Stimulated activated naive CD8-positive, alpha-beta T cell treated with anti-CD3 and anti-CD28 coated beads, Interleukin-15, amount 100 ng/mL, for 72 hours (primary cell): ENCODE measurements at places on chromosomes 3 and 15.

DNA sequence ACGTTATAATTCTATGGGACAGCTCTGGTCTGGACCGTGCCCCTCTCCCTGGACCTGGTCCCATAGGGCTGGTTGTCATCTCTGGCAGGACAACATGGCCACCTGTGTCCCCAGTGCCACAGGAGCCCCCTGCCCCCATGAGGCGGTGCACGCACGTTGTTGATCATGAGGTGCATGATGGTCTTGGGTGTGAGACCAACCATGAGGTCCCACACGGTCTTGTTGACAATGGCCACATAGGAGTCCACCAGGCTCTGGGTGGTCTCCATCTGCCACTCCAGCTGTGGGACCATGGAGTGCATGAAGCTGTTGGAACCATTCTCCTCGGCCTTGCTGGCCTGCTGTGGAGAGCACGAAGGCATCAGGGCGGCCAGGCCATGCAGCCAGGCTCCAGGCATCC lies 19.7 kb downstream of the GOLGA6D start:
- DNase-seq: no peak

- no peak for DNase-seq
Measured at GRCh38 chr3:36201546-36201945, 178.8 kb upstream of the STAC start.

DNA sequence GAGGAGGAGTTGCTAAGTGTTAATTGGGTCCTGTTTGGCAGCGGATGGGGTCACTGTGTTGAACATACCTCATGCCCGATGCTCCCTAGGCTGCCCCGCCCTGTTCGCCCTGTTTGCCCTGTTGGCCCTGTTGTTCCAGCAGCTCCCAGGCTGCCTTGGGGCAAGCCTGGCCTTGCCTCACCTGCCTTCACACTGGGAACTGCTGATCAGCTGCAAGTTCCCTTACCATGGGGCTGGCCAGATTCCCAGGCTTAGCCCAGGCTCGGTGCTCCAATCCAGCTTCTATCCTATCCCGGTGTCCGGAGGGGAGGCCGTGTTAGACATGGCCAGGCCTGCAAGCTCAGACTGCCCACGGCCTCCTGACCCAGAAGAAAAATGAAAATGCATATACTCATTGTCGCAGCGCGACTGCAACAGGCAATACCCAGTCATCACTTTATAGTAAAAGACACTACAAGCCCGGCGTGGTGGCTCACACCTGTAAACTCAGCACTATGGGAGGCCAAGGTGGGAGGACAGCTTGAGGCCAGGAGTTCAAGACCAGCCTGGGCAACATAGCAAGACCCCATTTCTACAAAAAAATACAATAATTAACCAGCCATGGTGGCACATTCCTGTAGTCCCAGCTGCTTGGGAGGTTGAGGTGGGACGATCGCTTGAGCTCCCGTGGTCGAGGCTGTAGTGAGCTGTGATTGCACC lies 42.9 kb upstream of the ZNF710 start:
- DNase-seq: no peak

- no peak for DNase-seq
Measured at GRCh38 chr3:123695731-123696640, 111.1 kb upstream of the HACD2 start.

- DNase-seq: no peak
Measured at GRCh38 chr15:33445984-33446383, 135.2 kb downstream of the RYR3 start.

DNA sequence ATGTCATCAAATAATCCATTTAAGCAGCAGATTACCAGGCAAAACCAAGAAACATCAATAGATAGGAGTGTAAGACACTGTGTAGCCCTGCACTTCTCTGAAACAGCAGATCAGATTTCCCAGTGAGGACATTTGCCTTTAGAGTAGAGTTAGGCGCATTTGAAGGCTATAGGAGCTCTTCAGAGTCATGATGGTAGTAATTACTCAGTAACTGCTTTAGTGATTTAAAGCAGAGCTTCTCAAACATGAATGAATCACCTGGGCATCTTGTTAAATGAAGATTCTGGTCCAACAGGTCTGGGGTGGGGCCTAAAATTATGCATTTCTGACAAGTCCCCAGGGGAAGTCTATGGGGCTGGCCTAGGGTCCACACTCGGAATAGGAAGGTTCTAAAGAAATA lies 36.9 kb downstream of the THRB start:
- no peak for DNase-seq

DNA sequence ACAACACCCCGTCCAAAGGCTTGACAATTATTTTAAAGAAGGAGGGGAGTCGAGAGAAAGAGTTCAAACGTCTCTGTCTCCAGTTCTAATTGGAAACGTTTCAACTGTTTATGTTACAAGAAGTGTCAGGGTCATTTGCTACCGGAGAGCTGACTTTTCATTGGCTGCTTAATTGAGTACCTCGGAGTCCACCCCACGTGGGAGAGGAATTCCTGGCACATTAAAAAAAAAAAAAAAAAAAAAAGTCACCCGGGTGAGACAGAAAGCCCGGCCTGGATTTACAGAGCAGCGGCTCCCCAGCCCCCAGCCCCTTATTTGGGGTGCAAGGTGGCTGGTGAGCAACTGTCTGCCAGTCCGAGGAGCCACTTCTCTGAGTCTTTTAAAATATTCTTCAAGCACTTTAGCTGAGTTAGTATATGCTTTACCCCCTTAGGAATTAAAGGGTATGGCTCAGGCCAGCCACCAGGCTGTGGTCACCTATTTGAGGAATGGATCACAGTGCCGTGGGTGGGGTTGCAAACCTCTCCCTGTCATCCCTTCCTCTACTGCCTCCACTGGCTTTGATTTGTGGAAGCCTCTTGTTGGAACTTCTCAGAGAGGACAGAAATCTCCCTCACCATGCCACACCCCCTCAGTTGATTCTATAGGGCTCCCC lies 3.9 kb upstream of the TLE3 start:
- no peak for DNase-seq

GRCh38 chr15:98083203-98083910 lies 122.9 kb downstream of the ARRDC4 start:
- no peak for DNase-seq

DNA sequence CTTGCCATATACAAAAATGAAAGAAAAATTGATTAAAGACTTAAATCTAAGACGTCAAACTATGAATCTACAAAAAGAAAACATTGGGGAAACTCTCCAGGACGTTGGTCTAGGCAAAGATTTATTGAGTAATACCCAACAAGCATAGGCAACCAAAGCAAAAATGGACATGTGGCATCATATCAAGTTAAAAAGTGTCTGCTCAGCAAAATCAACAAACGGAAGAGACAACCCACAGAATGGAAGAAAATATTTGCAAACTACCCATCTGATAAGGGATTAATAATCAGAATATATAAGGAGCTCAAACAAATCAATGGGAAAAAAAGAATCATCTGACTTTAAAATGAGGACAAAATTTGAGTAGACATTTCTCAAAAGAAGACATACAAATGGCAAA lies 160.9 kb downstream of the DCLK3 start:
- DNase-seq: no peak

GRCh38 chr3:25558121-25558520 lies 106.6 kb downstream of the TOP2B start:
- DNase-seq: no peak

GRCh38 chr3:128931046-128931445 lies 51.6 kb downstream of the ACAD9 start:
- no peak for DNase-seq

GRCh38 chr3:109984976-109985375 lies 647.6 kb upstream of the DPPA4 start:
- DNase-seq: no peak

DNA sequence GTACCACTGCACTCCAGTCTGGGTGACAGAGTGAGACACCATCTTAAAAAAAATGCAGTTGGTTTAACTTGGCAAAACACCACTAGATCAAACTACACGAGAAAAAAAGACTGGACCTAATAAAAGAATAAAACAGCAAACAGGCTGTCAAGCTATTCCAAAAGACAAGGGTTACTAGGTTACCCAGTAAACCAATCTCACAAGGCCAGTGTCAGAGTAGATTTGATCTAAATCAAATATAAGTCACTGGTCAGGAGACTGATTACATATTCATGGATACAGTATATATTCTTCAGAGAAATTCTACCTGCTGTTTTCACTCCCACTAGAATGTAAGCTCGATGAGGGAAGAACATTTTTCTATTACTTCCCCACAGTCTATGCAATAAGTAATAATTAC lies 2.5 kb upstream of the GANC start:
- DNase-seq: no peak

DNA sequence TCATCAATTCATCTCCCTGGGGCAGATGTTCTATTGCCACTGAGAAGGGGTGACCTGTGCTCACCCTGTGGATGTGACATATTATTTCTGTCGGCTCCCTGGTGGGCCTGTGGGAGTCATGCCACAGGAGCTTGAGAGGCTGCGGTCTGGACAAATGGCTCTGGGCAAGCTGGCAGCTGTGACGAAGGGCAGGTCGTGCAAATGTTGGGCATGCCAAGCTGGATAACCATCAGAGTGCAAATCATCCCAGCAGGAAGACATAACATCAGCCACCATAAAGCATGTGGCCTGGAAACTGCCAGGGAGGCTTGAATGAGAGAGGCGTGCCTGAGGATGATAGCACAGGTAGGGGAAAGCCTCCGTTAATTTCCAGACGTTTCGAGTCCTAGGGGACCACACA lies 45.3 kb upstream of the FAM3D start:
- no peak for DNase-seq

DNA sequence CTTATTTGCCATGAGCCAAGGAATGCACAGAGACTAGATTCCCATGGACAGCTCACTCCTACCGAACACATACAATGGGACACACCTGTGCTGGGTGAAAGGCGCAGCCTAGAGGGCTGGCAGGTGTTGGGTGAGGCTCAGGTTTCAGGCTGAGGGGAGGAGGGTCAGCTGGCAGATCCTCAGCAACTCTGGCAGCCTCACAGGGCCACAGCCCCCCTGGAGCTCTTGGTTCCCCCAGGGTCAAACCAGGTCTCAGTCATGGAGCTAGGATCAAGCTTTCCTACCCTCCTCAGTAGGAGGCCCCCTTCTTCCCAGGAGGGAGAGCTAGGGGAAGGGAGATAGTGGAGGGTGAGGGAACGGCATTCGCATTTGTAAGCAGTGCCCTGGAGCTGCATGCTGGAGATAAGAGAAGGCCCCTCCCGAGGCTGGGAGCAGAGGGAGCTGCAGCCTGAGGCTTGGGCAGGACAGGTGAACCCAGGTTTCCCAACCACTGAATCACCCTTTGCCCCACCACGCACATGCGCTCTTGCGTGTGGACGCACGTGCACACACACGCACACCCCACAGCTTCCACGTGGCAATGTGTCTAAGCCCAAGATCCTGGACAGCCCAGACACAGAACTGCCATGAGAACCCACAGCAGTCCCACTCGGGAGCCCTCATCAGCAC lies 26.3 kb upstream of the TFRC start:
- no peak for DNase-seq

- DNase-seq: no peak
Measured at GRCh38 chr3:129439226-129439816, 427 bp downstream of the MBD4 start.

GRCh38 chr15:101006931-101007691 lies 88.0 kb downstream of the LRRK1 start:
- DNase-seq: peak; percentile 64

- no peak for DNase-seq
Measured at GRCh38 chr15:63474810-63475316, 29.5 kb upstream of the USP3 start.

DNA sequence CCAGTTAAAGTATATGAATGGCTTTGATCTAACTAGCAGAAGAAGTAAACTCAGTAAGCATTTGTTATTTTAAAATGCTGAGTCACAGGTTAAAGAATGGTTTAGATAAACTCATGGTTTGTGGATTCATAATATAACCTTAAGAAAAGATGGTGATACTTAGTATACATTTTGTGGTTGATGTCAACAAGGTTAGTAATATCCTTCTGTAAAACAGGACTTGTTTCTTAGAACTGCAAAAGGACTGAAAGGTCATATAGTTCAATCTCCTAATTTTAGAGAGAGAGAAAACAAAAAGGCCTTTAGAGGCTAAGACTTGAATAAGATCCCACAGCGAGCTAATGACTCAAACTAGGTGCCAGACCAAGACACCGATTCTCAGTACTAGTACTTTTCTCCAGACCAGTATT lies 50.0 kb downstream of the STRIT1 start:
- no peak for DNase-seq

DNA sequence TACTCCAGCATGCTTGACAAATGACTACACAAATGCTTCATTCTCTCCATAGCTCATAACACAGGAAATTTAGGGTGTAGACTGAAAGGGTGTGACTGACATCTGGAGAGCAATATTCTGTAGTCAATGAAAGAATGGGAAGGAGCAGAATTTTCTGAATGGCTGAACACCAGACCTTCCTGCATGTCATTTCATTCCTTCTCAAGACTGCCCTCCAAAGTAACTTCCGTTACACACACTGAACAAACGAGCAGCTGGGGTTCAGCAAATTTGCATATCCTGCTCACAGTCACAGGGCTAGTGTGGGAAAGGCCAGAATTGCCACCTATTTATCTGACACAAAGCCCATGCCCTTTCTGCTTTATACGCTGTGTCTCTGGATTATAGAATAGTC lies 325.0 kb upstream of the CFAP20DC start:
- no peak for DNase-seq

DNA sequence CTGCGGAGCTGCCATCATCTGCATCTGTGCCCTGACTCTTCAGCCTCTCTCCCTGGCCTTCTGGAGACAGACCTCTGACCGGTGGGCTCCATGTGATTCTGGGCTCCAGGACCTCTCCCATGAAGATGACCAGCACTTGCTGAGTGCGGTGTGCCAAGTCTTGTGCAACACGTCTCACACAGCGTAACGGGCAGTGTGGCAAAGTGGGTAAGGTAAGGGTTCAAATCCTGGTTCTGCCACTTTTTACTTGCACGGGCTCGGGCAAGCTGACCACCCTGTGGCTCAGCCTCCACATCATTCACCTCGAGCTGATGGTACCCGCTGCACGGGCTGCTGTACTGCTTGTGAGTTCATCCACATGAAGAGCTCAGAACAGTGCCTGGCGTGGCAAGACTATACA lies 6.5 kb upstream of the SYNM start:
- DNase-seq: no peak

- DNase-seq: no peak
Measured at GRCh38 chr15:25529774-25530173, 91.0 kb upstream of the UBE3A start.

DNA sequence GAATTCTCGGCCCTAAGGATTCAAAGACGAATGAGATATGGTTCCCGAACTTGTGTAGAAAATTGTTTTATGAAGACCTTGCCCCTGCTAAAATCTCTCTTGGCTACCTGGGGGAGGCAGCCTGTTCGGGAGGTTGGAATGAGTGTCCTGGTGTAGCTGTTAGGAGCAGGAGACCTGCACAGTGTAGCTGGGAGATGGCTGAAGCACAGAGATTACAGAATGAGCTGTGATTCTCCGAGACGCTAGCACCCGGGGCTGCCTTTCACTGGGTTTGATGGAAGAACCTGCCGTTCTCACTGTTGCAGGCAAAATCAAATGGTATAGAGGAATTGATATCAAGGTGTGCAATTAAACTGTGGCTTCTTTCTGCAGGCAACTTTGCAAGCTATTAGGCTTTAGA lies 68.0 kb downstream of the TRAK1 start:
- DNase-seq: no peak
